ENCODE measurements at places on chromosomes 7 and 10.

GRCh38 chr10:3990307-3990706, 205.3 kb upstream of the KLF6 start:
- no peak for DNase-seq

GRCh38 chr10:70858759-70859158, 29.6 kb downstream of the PCBD1 start:
- DNase-seq: no peak

DNA sequence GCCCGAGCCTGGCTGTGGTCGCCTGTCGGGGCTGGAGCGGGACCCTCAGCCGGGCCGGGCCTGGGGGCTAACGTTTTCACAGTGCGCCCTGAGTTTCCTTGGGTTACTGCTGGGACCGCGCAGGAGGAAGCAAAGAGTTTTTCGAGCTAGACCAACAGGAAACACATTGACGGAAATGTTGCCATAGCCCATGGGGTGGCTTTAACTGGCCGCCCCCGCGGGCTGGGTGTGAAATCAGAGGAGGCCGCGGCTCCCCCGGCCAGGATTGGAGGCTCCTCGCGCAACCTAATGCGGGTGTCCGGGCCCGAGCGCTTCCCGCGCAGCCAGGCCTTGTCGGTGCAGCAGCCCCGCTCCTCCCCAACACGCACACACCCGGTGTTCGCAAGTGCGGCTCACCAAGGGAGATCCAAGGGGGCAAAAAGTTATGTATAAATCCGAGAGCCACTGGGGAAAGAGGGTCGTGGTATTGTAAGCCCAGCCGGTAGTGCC, 1.9 kb downstream of the HHEX start:
- DNase-seq: no peak

GRCh38 chr7:108235451-108236061, 105.4 kb upstream of the LAMB4 start:
- DNase-seq: no peak

DNA sequence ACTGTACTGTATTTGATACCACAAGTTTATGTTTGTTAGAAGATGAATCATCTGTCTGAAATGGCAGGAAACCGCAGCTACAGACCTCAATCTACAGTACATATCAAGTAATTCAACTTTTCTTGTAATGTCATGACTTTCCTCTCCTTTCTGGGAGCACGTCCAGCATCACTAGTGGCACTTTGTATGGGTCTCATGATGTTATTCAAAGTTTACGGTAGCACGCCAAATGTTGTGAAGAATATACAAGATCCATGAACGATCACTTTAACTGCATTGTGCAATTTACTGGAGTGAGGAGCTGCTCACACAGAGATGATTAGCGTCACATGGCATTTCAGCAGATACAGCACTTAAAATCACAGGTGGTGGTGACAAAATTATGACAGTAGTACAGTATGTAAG, 257.8 kb upstream of the GNAI1 start:
- DNase-seq: no peak

GRCh38 chr7:51012569-51013217, 230.0 kb upstream of the GRB10 start:
- no peak for DNase-seq

DNA sequence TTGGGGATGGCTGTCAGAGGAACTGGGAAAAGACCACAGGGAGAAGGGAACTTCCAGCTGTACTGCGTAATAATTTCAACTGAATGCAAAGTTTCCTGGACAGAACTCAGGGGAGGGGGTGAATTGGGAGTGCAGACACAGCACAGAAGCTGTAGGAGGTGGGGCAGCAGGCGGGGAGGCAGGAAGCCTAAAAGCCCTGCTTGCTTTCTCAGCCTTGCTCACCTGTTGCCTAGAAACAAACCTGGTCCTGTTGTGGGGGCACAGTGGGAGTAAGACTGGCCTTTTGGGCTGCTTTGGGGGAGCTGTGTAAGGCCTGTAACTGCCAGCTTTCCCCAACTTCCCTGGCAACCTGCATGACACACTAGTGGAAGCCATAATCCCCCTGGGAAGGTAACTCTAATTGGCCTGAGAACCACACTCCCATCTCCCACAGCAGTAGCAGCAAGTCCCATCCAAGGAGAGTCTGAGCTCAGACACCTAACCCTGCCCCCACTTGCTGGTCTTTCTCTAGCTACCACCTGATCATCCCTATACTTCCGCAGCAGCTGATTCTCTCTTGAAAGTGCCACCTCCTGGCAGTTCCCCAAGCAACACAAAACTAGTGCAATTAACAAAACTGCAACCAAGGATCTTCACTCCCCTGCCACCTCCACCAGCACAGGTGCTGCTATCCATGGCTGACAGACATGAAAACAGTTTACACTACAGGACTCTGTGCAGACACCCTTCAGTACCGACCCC, 1239.3 kb downstream of the SORCS1 start:
- DNase-seq: no peak

DNA sequence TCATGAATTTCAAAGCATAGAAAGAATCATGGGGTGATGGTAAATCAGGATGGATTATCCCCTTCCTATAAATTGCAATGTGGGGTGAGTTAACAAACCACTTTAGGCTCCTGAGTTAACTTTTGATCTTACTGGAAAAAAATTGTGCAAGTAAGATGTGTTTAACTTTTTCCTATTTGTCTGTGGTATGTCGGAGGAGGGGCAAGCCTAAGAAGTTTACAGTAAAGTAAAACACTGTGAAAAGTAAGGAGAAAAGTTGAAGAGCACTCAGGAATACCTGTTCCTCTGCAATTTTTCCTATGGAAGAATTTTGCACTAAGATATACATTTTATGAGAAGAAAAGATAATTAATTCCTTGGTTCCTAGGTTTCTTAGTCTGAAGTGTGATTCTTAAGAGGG, 44.4 kb downstream of the IFIT5 start:
- DNase-seq: no peak

DNA sequence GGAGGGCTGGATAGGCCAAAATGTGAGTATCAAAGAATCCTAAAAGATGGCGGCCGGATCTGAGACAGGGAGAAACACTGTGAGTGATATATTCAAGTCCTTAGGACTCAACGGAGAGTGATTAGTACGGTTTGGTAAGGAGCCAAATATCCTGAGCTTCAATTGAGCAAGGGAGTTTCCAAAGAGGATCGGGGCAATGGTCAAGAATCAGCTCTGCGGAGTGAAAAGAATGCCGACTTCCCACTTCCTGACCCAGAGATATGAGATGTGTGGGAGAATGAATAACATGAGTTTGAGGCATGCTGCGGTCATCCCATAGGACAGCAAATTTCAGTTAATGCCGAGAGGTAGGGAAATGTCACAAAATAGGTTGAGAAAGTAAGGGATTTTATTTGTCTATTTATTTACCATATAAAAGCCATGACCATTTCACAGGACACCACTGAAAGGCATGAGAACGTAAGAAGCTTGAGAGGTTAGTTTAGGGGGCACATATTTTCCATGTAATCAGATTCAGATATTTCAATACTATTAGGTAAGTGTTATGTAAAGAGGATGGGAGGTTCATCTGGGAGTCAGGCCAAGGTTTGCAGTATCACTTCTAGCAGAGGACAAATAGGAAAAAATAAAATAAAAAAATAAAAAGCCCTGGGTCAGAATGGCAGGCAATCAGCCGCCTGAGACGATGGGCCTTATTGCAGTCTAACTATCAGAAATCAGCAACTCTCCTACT, 165.6 kb downstream of the HGF start:
- DNase-seq: no peak

DNA sequence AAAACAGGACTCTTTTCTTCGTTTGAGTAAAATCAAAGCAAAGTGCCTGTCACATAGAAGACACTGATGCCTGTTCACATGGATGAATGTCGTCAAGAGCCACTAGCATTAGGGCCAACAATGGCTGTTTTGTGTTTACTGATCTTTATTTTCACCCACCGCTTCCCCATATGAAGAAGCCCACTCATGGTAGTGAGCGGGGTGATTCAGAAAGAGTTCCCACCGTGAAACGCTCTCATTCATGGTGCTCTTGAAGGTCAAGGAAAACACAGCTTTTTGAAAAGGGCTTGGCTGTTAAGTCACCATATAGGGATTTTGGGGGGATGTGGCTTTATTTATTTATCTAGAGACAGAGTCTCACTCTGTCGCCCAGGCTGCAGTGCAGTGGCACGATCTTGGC, 12.5 kb downstream of the PROSER2 start:
- DNase-seq: no peak

DNA sequence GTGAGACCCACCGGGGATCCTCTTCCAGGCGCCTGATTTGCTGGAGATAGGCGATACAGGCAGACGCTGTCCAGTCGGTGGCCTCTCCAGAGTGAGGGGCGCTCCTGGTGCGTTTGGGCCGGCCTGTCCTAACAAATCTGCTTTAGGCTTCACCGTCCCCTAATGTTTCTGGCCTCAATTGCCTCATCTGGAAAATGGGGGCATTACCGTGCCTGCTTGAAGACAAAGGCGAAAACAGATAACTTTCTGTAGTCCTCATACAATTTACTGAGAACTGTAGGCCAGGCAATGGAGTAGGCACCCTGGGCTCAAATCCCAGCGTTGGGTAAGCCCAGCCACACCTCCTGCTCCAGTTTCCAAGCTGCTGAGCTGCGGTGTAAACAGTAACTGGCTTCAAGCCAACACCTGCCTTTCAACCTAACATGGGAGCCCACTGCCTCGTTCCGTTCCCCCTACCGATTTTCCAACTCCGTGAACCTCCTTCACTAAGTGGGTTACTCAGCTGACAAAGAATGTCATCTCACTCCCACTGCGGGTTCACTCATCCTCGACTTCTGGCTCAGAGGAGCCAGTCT, 589 bp upstream of the ZFAND4 start:
- no peak for DNase-seq

GRCh38 chr10:117001144-117001543, 3.8 kb downstream of the SHTN1 start:
- no peak for DNase-seq

DNA sequence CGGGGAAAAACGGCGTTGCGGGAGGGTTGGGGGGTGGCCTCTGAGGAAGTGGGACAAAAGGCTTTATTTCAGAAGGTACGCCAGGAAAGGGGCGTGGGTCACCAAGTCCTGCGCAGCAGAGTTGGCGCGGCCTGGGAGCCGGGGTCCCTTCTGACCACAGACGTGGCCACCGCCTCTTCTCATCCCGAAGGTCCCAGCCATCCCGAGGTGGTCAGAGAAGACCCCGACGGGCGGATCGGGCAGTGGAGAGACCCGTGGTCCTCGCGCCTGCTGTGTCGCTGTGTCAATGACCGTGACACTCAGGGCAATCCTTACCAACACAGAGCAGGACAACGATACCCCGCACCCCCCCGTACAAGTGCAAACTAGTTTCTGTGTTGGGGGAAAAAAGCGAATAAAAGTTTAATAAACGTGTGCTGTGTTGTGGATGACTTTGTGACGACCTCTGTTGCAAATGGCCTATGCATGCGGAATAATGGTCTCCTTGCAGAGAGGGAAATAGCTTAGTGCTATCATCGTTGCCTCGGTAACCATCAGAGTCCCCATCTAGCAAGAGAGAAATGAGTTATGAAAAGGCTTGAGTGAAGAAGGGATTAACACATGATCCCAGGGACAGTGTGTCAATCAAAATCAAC, 19.4 kb upstream of the GATA3 start:
- no peak for DNase-seq

- DNase-seq: no peak
These were observed 3.1 kb downstream of the DAGLB start for GRCh38 chr7:6444516-6445269.

- no peak for DNase-seq
These were observed 12.4 kb downstream of the MTPN start for GRCh38 chr7:135964791-135965190.

DNA sequence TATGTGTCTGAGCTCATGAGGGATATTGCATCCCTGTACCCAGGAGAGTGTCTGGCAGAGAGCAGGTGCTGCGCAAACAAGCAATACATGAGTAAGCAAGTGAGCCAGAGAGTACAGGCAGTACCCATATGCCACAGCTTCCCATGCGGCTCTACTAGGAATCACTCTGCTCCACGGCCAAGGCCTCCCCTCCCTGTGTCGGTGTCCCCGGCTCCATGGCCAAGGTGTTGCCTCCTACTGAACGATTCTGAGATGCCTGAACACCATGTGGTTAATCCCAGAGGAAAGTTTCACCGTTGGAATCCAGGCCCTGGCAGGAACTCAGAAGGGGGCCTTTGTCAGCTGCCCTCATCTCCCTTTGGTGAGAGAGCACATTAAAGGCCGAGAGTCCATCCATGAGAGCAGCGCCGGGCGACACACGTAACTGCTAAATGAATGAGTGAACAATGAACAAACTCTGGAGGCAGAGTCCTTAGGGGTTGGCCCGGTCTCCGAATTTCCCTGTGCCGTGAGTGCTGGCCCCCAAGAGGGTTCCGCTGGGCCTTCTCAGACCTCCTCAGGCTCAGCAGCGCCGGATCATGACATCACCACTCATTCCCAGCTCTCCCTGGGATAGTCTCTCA, 136.0 kb upstream of the FAM20C start:
- DNase-seq: no peak

- no peak for DNase-seq
These were observed 6.4 kb upstream of the RPP30 start for GRCh38 chr10:90865401-90865800.

DNA sequence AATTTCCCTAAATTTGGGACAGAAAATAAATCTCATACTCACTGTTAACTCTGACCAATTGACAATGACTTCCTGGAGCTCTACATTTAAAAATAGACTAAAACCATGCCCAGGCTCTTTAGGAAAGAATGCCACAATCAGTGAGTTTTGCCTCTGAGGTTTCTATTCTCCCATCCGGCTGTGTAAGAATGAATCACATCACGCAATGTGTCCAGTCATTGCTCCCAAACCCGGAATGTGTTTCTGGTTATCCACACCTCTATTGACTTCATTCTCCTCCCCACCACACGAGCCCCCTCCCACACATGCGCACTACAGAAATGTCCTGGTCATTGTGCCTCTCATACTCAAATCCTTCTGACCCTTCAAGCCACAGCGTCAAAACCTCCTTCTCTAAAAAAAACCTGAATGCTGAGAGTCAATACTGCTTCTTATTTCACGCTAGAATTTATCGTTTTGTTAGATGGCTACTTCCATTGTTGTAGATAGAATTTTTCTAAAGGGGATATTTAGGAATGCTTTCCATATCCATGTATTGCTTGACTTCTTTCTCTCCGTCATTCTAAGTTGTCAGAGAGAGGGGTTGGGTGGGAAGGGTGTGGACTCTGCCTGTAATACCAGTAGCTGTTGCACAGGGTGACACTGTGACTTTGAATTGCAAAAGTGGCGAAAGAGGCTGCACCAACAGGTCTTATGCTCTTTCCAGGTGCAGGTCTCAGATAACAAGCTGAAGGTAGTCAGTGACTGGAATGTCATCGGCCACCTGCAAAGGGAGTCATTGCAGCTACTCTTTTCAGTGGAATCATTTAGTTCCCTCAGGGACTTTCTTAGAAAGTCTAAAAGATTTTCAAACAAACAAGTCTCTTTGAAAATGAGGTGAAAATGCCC, 356.6 kb downstream of the PAXIP1 start:
- no peak for DNase-seq

Measured in stimulated activated CD4-positive, alpha-beta T cell treated with anti-CD3 and anti-CD28 coated beads, Interleukin-1b, Interleukin-23, amount 100 ng/mL, for 1 hour (primary cell).